ENCODE measurements at places on chromosomes 4 and X. TPM values are rescaled to one million over a fixed set of nuclear protein-coding genes. Genes with fewer than 3 reads are reported as not detected.
A peak's percentile ranks its signal among the peaks of the same experiment; 100 is the strongest.

DNA sequence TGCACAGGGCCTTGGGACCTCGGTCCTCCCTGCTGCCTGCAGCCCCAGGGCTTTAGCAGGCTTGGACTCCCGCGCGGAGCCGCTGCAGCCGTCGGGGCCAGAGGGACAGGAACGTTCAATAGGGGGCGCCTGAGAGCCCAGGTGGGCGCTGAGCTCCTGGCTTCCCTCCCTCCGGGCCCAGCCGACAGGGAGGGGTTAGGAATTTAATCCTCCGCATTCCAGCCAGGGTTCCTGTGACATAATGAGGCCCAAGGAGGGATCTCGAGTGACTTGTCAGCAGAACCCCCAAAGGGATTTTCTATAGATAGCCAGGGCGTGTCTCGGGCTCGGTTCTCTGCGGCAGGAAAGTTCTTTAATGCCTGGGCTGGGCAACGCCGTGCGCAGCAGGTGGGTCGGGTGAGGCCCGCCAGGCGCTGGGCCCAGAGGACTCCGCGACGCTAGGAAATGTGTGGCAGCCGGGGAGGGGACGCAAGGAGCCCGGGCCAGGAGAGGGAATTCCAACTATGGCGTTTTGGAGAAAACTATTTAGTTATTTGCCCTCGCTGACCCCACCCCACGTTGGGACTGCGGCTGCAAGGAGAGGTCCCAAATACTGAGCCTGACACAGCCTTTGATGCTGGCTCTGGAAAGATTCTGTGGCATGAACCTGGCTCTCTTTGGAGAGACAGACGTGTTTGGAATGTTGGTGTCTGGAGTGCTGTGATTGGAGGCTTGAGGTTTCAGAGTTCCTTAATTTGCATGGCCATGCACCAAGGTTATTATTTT lies 285.2 kb upstream of the GATB start:
- no peak for DNase-seq

DNA sequence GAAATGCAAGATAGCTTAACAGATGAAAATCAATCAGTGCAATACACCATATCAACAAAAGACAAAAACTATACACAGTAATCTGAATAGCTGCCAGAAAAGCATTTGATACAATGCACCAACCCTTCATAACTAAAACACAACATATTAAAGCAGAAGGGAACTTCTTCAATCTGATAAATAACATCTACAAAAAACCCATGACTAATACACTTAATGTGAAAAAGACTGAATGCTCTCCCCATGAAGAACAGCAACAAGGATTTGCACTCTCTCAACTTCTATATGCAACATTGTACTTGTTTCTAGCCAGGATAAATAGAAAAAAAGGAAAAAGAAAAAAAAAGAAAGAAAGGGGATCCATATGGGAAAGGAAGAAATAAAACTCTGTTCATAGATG lies 139.7 kb downstream of the RBM47 start:
- DNase-seq: no peak

- no peak for DNase-seq
Measured at GRCh38 chr4:183563874-183564273, 59.0 kb downstream of the ING2 start.

GRCh38 chrX:37476571-37477170 lies 94.8 kb upstream of the LANCL3 start:
- no peak for DNase-seq

DNA sequence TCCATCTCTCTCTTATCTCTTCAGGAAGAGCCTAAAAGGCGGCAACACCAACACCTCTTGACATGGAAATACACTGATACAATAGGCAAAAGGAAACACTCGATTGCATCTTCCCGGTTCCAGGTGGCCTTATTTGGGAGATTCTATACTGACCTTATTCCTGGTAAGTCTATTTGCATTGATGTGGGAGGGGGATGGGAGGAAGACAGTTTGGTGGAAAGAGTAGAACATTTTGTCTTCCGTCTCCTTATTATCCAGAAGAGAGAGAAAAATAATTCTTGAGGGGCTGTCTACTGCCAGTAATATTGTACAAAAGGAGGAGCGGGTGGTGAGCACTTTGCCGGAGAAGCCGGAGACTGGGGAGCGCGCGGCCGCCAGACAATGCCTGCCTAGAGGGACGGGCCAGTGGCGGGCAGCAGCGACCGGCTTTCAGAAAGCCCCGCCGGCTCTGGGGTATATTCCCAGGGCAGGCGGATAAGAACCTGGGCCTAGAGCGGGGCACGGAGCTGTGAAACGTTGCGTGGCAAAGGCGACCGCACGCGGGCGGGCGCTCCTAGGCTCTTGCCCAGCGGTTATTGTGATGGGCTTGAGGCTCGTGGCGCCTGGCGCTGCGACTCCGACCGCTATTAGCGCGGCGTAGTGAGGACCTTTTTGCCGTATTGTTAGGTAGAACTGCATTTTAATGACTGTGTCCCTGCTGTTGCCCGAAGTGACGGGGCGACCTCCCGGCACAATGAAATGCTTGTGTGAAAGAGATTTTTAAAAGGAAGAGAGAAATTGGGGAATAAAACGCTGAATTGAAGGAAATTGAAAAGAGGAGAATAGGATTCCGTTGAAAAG lies 518 bp downstream of the PRDM8 start:
- no peak for DNase-seq

FREM3 gene
- total RNA-seq: 1.9 TPM

APOO gene
- total RNA-seq: 10.3 TPM

TCEAL5 gene
- 6.5 TPM for total RNA-seq

DNA sequence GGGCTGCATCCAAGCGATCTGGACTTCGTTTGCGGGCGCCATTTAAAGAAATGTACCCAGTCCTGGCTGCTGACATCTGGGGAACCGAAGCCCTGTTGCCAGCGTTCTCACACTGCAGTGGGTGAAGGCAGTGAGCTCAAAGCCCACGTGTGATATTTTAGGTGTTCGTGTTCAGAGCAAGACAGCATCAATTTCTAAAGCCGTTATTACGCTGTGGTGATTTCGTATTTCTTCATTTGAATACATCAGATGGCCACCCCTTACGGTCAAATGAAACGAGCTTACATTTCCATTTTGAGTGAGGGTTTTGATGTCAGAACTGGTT lies 376 bp upstream of the C4orf36 start:
- no peak for DNase-seq

NEUROG2 gene
- total RNA-seq: not detected

BBS12 gene
- total RNA-seq: 3.6 TPM

GRCh38 chr4:5787311-5787710 lies 76.3 kb downstream of the EVC start:
- DNase-seq: no peak

GRCh38 chrX:30865015-30865414 lies 24.0 kb downstream of the TAB3 start:
- no peak for DNase-seq

- DNase-seq: no peak
Measured at GRCh38 chr4:93370256-93370655, 458.3 kb upstream of the ATOH1 start.

FGF5 gene
- 0.15 TPM for total RNA-seq

TCEAL7 gene
- total RNA-seq: 83.2 TPM

C1QTNF7 gene
- 11.8 TPM for total RNA-seq

GRCh38 chrX:48492293-48492910 lies 16.4 kb upstream of the PORCN start:
- no peak for DNase-seq

GDPD2 gene
- total RNA-seq: not detected

- no peak for DNase-seq
Measured at GRCh38 chrX:37854748-37855147, 7.4 kb upstream of the DYNLT3 start.

GRCh38 chr4:37934096-37934495 lies 26.1 kb upstream of the PTTG2 start:
- no peak for DNase-seq

DNA sequence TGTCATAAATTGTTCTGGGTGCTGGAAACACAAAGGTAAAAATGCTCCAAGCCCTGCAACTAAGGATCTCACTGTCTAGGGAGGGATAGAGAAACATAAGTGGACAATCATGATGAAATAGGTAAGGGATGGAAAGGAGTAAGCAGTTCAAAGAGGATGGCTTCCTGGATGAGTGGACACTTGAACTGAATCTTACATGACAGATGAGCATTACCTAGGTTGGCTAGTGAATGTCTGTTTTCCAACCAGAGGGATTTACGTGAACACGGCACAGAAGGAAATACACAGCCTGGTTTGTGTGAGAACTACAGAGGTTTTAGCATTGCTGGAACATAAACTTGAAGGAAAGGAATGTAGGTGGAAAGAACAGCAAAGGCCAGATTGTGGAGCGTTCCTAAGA lies 150.2 kb upstream of the GALNT7 start:
- DNase-seq: no peak

- DNase-seq: no peak
Measured at GRCh38 chrX:6203462-6204215, 25.0 kb downstream of the NLGN4X start.

- no peak for DNase-seq
Measured at GRCh38 chr4:20666012-20666860, 34.0 kb upstream of the PACRGL start.

SRP72 gene
- 52.1 TPM for total RNA-seq

STAP1 gene
- total RNA-seq: not detected

PPEF1 gene
- under 0.01 TPM for total RNA-seq

GRCh38 chr4:4730249-4730648 lies 129.2 kb upstream of the MSX1 start:
- DNase-seq: no peak

DNA sequence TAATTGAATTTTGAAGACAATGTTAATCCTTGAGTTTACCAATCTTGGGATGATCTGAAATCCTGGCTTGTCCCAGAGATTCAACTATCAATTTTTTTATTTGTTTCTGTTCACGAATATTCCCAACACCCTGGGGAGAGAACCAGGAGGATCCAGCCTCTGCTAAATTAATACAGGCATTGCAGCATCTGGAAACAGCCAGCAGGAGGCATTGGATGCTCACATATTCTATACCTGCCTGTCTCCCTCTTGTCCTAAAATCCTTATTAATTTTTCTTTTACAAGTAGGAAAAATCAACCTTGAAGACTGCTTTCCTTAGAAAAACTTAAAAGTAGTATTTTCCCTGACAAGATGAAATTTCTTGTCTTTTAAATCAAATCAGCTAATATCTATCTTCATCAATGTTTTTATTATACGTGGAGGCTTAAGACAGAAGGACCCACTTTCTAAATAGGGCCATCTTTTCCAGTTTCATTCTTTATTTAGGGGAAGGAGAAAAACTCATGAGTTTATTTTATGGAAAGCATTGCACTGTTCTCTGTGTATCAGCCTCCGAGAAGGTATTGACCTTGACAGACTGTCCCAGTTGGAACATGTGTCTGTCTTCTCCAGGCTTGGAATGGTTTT lies 102.4 kb downstream of the CLNK start:
- peak; percentile 20 for DNase-seq

DNA sequence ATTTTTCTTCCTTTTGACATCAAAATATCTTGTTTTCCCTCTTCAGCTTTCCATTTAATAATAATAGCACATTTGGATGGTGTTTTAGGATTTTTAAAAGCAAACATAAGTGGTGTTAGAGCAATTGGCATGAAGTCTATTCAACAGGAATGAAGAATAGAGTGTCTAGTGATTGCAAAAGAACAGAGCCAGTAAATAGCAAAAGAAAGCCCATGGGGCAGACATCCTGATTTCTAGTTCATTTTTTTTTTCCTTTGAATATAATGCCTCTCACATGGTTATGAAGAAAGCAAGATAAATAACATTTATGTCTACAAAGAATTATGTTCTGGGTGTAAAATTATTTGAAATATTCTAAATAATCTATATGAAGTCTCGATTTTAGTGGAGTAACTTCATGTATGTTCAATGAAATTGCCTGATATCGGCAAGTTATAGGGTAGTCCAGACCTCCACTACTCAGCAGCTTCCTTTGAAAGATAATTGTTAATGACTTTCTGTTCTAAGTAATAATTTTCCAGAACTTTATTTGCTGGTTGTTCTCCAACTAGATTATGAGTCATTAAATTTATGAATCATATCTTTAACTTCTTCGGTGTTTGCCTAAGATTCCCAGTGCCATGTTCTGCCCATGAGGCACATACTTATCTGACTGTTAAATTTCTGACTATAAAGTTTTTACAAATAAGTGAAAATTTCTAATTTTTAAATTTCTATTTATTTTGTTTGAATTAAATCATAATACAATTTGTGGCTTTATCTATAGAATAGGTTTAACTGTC lies 587.9 kb downstream of the TLL1 start:
- DNase-seq: no peak

ZNF185 gene
- 1.3 TPM for total RNA-seq

GRCh38 chr4:154720123-154720522 lies 23.7 kb upstream of the LRAT start:
- DNase-seq: no peak

DNA sequence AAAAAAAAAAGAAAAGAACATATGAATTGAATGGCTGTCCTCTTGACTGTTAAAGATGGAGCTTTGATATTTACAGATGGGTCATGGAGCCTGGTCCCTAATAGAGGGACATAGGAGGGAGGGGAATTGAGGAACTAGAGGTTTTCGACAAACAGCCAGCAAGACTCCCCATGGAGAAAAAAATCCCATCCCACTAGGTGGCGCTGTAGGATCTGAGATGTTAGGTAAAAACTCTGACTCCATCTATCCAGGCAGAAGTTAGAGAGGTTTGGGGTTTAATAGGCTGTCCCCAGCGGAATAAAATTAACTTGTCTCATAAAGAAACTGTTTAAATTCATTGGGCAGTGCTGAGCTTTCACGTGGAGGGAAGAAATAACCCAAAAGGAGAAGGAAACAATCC lies 45.9 kb downstream of the HMGB2 start:
- DNase-seq: peak; percentile 77

DNA sequence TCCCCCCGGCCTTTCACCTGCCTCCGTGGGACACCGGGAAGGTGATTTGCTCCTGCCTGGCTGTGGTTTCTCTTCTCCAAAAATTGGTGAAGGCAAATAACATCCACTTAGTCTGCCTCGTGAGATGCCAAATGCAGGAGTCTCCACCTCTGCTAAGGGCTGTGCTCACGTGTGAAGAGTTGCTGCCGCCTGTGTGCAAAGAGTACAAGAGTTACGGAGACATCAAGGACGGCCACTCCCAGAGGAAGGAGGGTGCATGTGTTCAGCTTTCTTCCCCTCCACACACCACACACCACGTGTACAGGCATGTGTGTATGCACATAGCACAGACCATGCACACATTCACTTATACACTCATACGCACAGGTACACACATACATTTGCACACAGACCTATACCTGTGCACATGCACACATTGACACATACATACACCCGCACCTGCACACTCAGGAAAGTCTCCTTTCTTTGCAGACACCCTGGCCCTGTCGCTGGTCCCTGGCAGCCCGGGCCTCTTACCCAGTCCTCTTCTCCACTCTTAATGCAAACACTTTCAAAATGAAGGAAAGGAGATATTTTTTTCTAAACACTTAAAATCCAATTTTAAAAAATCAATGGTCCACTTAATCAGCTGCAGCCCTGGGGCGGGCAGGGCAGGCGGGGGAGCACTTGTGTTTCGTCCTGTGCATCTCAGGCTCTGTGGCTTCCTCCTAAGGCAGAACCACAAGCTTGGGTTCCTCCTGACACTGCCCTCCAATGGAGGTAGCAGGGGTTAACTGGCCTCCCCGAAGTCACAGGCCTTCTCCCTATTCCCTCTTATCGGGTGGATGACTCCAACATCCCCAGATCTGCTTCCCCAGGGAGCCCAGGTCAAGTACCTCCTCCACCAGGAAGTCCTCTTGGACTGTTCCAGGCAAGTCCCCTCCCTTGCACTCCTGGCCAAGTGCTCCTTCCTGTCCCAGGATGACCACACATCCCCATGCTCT lies 103.0 kb downstream of the CPZ start:
- DNase-seq: no peak

GRCh38 chr4:86657382-86657781 lies 63.3 kb downstream of the PTPN13 start:
- no peak for DNase-seq

TLR2 gene
- total RNA-seq: 1.3 TPM

Measured in uterus (tissue), 4 donors.